ENCODE measurements at places on chromosomes 16 and 17. TPM values are rescaled to one million over a fixed set of nuclear protein-coding genes. Genes with fewer than 3 reads are reported as not detected.

Gene KCNJ18
- total RNA-seq, result not detected

Gene ALDOC
- total RNA-seq, result 9.4 TPM

Gene HYDIN
- total RNA-seq, result not detected

GRCh38 chr17:21816592-21817567 is 124.6 kb downstream of the KCNJ18 start:
- H3K4me1 ChIP-seq, result no peaks in the 10 kb centered on the region
- no peak overlapping the region for H3K4me3 ChIP-seq
- no peaks in the 10 kb centered on the region for H3K36me3 ChIP-seq
- H3K27me3 ChIP-seq, result no peaks in the 10 kb centered on the region
- H3K27ac ChIP-seq, result no peak overlapping the region
- DNase-seq, result no peak

Gene MMP2
- total RNA-seq, result 231 TPM

Gene ABCC1
- 25.0 TPM for total RNA-seq
